ENCODE measurements at places on chromosomes 4 and X. TPM values are rescaled to one million over a fixed set of nuclear protein-coding genes. Genes with fewer than 3 reads are reported as not detected.

RTL3 gene
- total RNA-seq = not detected

CENPVL1 gene
- not detected for total RNA-seq

GRCh38 chr4:7059662-7060061 is 8.2 kb downstream of the GRPEL1 start:
- no peak for DNase-seq
- H3K36me3 ChIP-seq = peaks cover 31% of the 10 kb centered on the region
- H3K4me1 ChIP-seq = no peaks in the 10 kb centered on the region
- no peaks in the 10 kb centered on the region for H3K27me3 ChIP-seq

- DNase-seq = no peak
- H3K4me3 ChIP-seq = no peak overlapping the region
- H3K36me3 ChIP-seq = no peaks in the 10 kb centered on the region
- H3K27me3 ChIP-seq = no peaks in the 10 kb centered on the region
- peaks cover 8% of the 10 kb centered on the region for H3K4me1 ChIP-seq
Observed at GRCh38 chr4:186759990-186760389, 36.3 kb upstream of the FAT1 start.
